Stimulated activated CD4-positive, alpha-beta T cell treated with anti-CD3 and anti-CD28 coated beads, TNF-alpha, amount 100 ng/mL, for 48 hours (primary cell): ENCODE measurements at places on chromosomes 11 and 22.

DNA sequence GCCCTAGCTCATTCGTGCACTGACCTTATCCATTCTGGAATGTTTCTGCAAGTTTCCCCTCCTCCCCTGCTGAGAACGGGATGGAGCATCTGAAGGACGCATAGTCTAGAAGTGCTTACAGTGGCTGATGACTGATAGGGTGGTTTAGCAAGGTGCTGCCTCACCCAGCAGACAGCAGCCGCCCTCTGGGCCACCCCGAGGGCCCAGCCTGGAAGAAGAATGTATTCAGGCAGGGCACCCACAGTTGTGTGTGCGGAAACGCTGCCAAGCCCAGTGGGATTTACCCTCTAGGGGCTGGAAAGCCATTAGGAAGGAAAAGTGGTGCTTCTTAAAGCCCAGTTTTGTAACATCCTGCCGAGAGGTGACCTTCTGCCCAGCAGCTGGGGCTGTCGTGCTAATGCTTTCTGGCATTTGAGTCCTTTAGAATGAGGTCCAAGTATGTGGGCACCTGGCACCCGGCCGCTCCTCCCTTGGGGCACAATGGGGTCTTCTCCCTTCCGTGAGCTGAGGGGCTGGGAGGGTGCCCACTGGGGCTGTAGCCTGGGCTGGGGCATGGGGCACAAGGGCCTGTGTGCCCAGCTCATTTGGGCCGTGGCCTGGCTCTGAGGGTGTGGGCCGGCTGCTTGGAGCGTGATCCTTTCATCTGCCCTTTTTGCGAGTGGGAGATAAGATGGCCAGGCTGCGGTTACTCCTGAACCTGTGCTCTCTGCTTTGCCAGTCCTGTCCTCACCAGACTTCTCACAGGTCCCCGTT lies 14.4 kb downstream of the FBLN1 start:
- DNase-seq, result no peak

GRCh38 chr11:6565988-6566703 lies 37.3 kb downstream of the RRP8 start:
- no peak for DNase-seq

- no peak for DNase-seq
Observed at GRCh38 chr11:102761646-102762238, 18.7 kb downstream of the MMP10 start.

GRCh38 chr11:18700375-18700774 lies 1.8 kb downstream of the TMEM86A start:
- no peak for DNase-seq

- peak; percentile 27 for DNase-seq
Observed at GRCh38 chr22:20268279-20269012, at the start of gene RTN4R. Gene RTN4R (minus strand): TSS chr22:20268318. CDS start chr22:20268092, 226 bp downstream.

DNA sequence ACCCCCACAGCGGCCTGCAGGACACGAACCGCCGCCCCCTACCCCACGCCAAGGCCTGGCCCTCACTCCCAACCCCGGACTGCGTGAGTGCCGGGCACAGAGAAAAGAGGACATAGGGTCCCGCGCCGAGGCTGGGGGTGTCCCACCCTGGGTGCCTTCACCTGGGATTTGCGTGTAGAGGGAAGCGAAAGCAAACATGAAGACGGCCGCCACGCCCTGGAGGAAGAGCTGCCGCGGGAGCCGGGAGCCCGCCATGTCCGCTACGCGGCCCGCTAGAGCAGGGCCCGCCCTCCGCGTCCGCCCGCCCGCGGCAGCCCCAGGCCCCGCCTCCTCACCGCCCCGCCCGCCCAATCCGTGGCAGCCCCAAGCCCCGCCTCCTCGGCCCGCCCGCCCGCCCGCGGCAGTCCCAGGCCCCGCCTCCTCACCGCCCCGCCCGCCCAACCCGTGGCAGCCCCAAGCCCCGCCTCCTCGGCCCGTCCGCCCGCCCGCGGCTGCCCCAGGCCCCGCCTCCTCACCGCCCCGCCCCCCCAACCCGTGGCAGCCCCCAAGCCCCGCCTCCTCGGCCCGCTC lies at the start of gene LMF2:
Gene LMF2, minus strand, starts transcription at position 282 of the 570 bp plus-strand sequence. Its CDS starts 27 bp downstream, at position 255.
- peak; percentile 90 for DNase-seq

DNA sequence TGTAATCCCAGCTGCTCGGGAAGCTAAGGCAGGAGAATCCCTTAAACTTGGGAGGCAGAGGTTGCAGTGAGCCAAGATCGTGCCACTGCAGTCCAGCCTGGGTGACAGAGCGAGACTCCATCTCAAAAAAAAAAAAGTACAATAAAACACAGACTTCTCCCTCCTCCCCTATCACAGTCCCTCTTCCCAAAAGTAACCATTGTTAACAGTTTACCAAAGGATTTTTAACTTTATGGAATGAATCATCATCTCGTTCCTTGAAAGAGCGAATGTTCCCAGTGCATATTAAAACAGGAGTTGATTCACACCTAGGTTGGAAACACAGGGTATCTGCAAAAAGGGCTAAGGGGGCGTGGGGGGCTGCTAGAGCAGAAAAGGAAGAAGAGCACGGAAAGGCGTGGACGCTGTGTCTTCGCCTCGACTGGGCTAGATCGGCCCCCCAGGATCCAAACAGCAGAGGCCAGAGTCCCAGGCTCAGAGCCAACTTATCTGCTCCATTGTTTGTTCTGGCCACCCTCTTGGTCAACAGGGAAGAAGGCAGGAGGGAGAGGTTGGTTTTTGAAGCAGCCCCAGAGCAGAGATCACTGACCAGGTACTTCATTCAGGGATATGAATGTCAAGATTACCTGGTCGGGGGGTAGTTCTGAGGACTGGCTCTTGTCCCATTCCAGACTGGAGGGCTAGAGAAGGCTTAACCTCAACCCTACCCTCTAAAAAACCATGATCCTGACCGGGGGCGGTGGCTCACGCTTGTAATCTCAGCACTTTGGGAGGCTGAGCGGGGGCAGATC lies 2.1 kb upstream of the AHNAK start:
- DNase-seq, result no peak

DNA sequence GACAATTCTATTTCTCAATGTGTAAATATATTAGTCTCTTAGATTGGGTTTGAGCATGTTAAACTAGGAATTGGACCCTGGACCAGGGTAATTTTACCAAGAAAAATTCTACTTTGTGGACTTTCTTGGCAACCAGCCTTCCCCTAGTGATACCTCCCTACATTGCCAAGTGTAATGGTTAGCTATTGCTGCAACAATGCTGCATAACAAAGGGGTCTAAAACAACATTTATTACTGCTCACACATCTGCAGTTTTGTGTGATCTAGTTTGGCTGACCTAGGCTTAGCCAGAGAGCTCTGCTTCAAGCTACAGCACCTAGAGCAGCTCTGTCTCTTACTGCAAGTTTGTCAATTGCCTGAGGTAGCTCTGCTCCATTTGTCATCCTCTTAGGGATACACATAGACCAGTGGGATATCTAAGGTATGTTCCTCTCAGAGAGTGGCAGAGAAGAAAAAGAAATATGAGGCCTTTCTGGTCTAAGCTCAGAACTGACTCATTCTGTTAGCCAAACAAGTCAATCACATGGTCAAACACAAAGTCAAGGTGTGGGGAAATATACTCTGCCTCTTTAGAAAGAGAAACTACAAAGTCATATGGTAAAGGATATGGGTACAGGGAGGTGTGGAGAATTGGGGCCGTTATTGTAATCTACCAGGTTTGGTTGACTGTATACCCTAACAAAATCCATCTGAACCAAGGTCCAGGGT lies 2.0 kb upstream of the LAYN start:
- no peak for DNase-seq

DNA sequence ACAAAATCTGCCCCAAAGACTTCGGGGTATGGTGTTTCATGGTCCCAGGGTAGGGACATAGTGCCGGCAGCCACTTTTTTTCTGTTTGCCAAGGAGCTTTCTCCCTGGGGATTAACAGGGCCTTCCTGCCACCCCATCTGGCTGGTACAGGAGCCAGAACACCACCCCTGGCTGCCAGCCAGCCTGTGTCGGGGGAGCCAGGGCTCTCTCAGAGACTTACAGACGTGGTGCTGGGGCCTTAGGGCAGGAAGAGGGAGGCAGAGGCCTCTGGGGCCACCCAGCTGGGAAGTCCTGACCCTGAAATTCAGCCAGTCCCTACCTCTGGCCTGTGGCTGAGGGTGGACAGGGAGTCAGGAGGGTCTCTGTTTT lies 52.4 kb upstream of the CDON start:
- no peak for DNase-seq

GRCh38 chr11:45391168-45391850 lies 105.2 kb upstream of the SYT13 start:
- DNase-seq, result no peak

DNA sequence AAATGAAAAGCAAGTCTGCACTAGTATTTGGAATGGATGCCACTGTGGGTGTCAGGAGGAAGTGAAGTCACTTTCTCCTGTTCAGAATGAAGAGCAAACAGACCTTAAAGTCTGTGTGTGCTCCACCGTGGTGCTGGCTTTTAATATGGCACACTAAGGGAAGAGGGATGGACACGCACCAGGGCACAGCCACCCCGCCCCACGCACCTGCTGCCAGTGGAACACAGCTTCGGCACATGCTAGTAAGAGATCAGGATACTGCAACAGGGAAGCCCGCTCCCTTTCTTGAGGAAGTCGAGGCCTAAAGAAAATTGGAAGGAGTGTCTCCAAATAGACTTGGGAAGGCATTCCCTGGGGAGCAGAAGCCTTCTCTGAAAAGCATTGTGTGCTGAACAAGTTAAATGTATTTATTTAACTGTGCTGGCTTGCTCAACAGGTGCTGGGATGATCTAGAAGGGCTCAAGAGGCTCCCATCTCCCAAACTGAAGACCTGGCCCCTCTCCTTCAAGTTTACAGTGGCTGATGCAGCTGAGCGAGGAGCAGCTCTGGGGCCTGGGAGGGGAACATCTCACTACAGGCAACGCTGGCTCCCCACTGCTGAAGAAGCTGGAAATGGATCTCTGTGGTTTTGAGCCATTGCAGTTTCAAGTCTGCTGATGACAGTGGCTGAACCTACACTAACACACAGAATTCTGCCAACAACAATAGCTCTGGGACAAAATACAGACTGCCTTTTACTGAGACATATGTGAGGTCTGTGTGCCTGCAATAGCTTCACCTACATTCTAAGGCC lies 504.6 kb upstream of the B3GAT1 start:
- DNase-seq, result no peak

- no peak for DNase-seq
Observed at GRCh38 chr22:37778370-37779009, 29.2 kb upstream of the GCAT start.

- DNase-seq, result no peak
Observed at GRCh38 chr11:67118181-67118766, 789 bp upstream of the KDM2A start.

DNA sequence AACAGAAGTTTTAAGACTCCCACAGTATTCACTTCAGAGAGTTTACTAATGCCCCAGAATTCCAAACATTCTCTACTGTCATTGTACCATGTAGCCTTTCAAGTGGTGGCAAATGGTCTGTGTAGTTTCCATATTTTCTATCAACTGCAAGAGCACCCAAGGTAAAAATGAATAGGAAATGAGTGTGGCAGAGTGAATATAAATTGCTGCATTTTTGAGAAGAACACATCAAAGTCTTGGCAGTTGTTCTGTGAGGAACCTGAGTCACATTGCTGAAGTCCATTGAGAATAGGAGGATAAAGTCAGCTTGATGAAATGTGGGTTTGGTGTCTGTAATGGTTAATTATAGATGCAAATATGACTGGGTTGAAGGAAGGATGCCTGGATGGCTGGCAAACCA lies 193.6 kb downstream of the AASDHPPT start:
- DNase-seq, result no peak

DNA sequence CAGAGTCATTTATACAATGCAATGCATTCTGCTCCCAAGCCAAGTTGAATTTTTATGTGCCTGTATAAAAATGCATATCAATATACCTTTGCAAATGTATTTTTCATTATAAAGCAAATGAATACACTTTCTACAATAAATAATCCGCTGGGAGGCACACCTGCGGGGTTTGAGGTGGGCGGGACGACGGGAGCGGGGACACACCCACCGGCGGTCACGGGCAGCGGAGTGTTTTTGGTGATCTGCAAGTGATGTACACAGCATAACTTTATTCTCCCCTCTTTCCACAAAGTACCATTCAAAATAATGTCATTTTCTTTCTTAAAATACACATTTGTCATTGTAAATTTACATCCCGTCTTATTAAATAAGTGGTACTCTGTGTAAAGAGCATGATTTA lies 54.1 kb downstream of the BRD1 start:
- no peak for DNase-seq

GRCh38 chr11:121909596-121909995 lies 206.4 kb downstream of the BLID start:
- DNase-seq, result no peak

GRCh38 chr22:17477391-17477833 lies 85.9 kb upstream of the SLC25A18 start:
- no peak for DNase-seq

DNA sequence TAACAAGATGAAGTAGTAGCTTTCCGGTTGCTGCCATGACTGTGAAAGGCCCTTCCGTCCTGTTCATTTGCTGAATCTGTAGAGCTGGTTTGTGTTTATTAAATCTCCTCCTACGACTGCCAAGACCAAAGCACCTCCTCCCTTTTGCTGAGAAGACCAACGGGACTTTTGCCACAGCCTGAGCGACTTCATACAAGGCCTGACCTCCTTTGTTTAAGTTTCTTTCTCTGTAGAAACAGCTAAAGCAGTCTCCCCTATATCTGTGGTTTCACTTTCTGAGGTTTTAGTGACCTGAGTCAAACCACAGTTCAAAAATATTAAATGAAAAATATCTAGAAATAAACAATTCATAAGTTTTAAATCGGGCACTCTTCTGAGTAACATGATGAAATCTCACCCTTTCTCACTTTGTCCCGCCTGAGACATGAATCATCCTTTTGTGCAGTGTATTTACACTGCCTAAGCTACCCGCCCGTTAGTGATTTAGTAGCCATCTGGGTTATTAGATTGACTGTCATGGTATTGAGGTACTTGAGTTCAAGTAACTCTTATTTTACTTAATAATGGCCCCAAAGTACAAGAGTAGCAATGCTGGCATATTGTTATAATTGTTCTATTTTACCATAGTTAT lies 119.1 kb upstream of the LRRC4C start:
- no peak for DNase-seq

GRCh38 chr22:46572911-46573780 lies 35.7 kb upstream of the CELSR1 start:
- no peak for DNase-seq

DNA sequence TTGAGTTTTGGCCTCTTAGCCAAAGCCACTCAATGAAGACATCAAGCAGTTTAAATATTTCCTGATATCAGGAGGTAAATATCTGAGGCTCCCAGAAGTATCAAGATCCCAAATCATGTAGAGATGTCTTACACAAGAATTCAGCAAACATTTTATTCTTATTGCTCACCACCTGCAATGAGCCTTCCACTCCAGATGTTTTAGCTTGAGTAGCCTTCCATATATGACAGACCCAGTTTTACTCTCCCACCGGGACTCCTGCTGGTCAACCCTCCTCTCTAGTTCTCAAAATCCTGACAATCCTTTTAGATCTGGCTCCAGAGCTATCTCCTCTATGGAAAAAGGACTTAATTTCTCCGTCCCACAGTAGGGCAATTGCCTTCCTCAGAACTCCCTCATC lies 404.4 kb downstream of the KCNA4 start:
- DNase-seq, result no peak

GRCh38 chr22:49727191-49727880 lies 100.3 kb downstream of the BRD1 start:
- no peak for DNase-seq
